ENCODE measurements at places on chromosomes 16 and 17. TPM values are rescaled to one million over a fixed set of nuclear protein-coding genes. Genes with fewer than 3 reads are reported as not detected.

- no peak for DNase-seq
These were observed 76.9 kb downstream of the CYB561 start for GRCh38 chr17:63369233-63369632.

DNA sequence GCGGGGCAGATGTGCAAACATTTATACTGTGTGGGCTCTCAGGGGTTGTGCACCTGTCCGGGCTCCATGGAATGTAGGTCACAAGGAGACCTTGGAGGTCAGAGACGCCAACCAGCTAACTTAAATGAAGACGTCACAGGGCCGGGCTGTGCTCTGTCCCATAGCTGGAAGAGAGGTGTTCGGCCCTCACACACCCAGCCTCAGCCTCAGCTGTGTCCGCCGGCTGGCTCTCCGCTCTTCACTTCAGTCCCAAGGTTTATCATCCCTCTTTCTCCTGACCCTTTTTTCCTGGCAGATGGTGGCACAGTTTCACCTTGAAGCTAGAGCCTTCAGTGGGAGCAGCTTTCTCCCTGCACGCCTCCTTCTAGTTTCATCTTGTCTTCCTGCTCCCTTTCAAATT, 6.0 kb upstream of the RBFOX3 start:
- no peak for DNase-seq

- no peak for DNase-seq
These were observed at the start of gene PRSS21 for GRCh38 chr16:2816751-2817339. Gene PRSS21 (plus strand): TSS chr16:2817237. CDS start chr16:2817269, 32 bp downstream.

CD300LB gene
- total RNA-seq, result not detected

DNA sequence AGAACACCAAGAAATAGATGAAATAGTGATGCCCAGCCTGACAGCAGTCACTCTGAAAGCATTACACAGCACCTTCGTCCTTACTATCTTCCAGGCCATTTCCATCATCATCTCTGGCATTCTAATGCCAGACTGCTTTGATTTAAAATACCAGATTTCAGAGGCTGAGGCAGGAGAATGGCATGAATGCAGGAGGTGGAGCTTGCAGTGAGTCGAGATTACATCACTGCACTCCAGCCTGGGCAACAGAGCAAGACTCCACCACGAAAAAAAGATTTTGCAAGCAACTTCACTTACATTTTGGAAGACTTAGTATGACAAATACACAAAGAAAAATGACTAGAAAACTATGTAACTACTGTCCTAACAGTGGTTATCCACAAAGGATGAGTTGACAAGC, 244.0 kb downstream of the CPPED1 start:
- no peak for DNase-seq

GRCh38 chr17:65559804-65560627, 1.4 kb downstream of the AXIN2 start:
- no peak for DNase-seq

DNA sequence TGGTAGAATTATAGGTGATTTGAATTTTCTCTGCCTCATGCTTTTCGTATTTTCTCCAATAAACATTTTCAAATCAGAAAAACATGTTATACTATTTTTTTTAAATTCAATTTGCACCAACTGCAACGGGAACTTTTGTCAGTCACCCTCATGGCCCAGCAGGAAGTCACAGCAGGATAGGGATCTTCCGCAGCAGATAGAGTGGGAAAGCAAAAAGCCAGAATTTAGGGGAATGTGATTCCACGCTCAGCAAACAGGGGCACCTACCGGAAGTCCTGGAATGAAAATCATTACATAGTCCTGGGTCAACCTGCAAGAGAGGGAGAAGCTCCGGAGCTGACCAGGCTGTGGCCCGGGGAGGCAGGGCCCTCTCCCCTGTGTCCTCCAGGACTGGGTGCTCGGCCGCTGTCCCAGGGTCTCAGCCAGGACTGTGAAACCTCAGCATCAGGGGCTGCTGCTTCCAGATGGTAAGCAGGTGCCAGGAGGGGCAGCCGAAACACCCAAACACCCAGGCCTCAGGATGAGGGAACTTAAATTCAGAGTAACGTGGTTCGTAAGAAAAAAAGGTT, 3.9 kb downstream of the SLC47A2 start:
- no peak for DNase-seq

DNA sequence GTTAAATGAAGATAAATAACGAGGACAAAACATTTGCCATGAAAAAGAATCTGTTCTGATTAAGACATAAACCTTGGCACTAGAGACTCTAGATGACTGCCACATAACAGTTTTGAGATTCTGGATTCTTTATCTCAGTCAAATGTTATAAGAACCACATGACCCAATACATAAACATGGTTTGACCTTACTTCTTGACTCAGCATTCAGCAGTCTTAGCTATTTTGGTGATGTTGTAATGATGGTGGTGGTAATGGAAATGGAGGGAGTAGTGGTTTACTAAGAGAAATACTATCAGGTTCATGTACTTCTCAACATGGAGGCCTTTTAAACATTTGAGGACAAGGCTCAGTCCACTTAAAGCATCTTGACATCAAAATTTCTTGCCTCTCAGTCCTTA, 925.4 kb downstream of the CDH11 start:
- no peak for DNase-seq

SYCE1L gene
- 2.1 TPM for total RNA-seq

- DNase-seq, result no peak
These were observed 101.8 kb upstream of the NLRP1 start for GRCh38 chr17:5686074-5686635.

RCVRN gene
- not detected for total RNA-seq

DNA sequence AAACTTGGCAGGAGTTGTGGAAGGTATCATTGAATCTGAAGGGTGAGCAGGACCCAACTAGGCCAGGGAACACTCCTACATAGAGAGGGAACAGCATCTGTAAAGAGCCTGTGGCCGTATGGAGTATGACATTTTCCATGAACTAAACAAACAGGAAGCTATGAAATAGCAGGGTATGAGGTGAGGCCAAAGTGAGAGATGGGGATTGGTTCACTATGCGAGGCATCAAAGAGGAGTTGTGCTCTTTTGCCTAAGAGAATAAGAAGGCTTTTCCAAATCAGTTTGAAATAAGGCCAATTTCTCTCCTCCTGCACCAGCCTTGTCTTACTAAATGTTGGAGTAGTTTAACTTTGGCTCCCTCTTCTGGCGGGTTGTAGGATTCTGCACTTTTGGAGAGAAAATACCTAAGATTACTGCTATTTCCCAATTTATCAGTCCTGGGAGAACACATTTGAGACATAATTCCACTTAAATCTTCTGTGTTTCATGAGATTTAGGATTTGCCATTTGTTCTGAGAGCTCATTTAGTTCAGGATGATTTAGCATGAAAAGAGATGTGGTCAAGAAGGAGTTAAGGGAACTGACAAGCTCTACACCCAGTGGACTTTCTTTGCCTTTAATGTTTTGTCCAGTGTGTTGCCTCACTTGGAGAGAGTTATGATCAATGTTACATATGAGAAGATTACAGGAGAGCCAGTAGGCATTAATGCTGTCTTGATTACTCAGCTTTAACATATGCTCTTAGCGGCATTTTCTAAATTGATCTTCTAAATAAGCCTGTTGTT, 55.4 kb downstream of the TNRC6C start:
- peak; percentile 40 for DNase-seq

Measured in activated naive CD4-positive, alpha-beta T cell treated with anti-CD3 and anti-CD28 coated beads, Interleukin-2, amount 50 U/mL, for 72 hours (primary cell).